ENCODE measurements at places on chromosomes 2 and 18.

DNA sequence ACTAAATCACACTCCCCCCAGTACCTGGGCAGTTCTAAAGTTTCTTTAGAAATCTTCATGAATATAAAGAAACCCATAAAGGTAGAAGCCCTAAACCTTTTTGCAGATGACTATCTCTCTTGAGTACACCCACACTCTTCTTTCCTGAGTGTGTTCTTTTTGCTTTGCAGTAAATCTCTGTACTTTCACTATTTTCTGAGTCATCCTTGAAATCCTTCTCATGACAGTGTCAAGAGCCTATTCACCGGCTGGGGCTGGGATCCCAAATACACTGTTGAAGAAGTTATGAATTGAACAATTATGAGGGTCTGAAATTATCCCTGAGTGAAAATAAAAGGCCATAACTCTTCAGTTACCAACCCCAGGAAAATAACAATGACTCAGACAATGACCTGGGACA, 133.9 kb upstream of the CCDC195 start:
- no peak for DNase-seq
- H3K36me3 ChIP-seq: peaks cover 4% of the 10 kb centered on the region
- H3K27me3 ChIP-seq: no peaks in the 10 kb centered on the region

DNA sequence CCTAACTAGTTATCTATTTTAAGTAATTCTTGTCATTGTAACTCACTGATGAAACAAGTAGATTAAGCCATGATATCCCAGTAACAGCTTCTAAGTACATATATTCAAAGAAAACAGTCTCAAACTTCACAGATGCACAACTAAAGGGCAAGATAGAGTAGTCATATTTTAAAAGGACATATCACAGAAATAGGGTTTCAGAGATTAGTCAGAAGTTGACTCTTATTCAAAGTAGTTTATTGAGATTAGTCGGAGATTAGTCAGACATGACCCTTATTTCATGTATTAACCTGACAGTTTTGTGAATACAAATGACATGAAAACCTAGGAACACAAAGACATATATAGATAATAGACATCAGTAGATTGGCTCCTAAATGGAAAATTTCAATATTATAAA, 15.9 kb upstream of the CHAC2 start:
- H3K36me3 ChIP-seq: peaks cover 7% of the 10 kb centered on the region
- DNase-seq: no peak
- H3K4me3 ChIP-seq: no peak overlapping the region
- no peaks in the 10 kb centered on the region for H3K4me1 ChIP-seq
- no peak overlapping the region for H3K27ac ChIP-seq
- no peaks in the 10 kb centered on the region for H3K27me3 ChIP-seq

DNA sequence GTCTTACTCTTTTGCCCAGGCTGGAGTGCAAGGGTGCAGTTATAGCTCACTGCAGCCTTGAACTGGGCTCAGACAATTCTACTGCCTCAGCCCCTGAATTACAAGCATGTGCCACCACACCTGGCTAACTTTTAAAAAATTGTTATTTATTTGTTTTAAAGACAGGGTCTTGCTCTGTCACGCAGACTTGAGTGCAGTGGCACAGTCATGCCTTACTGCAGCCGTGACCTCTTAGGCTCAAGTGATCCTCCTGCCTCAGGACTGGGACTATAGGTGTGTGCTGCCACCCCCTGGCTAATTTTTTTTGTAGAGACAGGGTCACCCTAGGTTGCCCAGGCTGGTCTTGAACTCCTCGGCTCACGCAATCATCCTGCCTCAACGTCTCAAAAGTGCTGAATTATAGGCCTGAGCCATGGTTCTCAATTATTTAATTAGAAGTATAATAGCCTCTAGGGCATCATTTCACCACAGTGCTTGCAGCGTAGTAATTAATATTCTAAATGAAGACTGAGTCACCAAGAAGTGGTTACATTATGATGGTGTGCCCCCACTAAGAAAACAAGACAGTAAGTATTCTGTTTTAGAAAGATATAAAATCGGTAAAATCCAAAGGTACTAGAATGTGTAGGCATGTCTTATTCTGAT, 69.6 kb downstream of the EML4 start:
- no peaks in the 10 kb centered on the region for H3K36me3 ChIP-seq
- no peaks in the 10 kb centered on the region for H3K27me3 ChIP-seq
- no peak overlapping the region for H3K27ac ChIP-seq
- no peak overlapping the region for H3K4me3 ChIP-seq
- DNase-seq: no peak
- H3K4me1 ChIP-seq: no peaks in the 10 kb centered on the region

- H3K27ac ChIP-seq: peak overlapping the region; percentile 59
- no peaks in the 10 kb centered on the region for H3K4me1 ChIP-seq
- DNase-seq: peak; percentile 76
- no peaks in the 10 kb centered on the region for H3K27me3 ChIP-seq
- no peak overlapping the region for H3K4me3 ChIP-seq
- no peaks in the 10 kb centered on the region for H3K36me3 ChIP-seq
These were observed 2.4 kb upstream of the DTNA start for GRCh38 chr18:34707670-34708069.

- H3K27me3 ChIP-seq: no peaks in the 10 kb centered on the region
- H3K4me1 ChIP-seq: no peaks in the 10 kb centered on the region
- DNase-seq: no peak
- no peaks in the 10 kb centered on the region for H3K36me3 ChIP-seq
- H3K4me3 ChIP-seq: no peak overlapping the region
These were observed 899.5 kb upstream of the KLHL29 start for GRCh38 chr2:22485486-22485885.

GRCh38 chr2:213238753-213239495, 45.3 kb upstream of the SPAG16 start:
- peak overlapping the region; percentile 69 for H3K27ac ChIP-seq
- peak overlapping the region; percentile 23 for H3K4me3 ChIP-seq

GRCh38 chr2:215635788-215636139, 199.9 kb upstream of the FN1 start:
- H3K4me3 ChIP-seq: no peak overlapping the region
- H3K4me1 ChIP-seq: no peaks in the 10 kb centered on the region
- no peak overlapping the region for H3K27ac ChIP-seq

DNA sequence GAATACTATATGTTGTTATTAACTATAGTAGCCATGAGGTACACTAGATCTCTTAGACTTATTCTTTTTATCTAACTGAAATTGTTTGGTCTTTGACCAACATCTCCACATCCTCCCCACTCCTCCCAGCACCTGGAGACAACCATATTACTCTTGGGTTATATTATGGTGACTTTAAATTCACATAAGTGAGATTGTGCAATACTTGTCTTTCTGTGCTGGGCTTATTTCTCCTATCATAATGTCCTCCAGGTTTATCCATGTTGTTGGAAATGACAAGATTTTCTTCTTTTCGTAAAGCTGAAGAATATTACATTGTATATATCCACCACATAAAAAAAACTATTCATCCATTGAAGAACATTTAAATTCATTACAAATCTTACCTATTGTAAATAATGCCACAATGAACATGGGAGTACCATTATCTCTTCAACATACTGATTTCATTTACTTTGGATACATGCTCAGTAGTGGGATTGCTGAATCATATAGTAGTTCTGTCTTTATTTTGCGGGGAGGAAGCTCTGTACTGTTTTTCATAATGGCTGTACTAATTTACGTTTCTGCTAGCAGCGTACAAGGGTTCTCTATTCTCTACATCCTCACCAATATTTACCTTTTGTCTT, 159.2 kb upstream of the SCN7A start:
- H3K27me3 ChIP-seq: no peaks in the 10 kb centered on the region
- H3K27ac ChIP-seq: no peak overlapping the region
- no peaks in the 10 kb centered on the region for H3K36me3 ChIP-seq
- H3K4me3 ChIP-seq: no peak overlapping the region
- no peak for DNase-seq
- peaks cover 3% of the 10 kb centered on the region for H3K4me1 ChIP-seq

GRCh38 chr2:205712508-205712907, 30.2 kb downstream of the NRP2 start:
- no peaks in the 10 kb centered on the region for H3K36me3 ChIP-seq
- H3K4me1 ChIP-seq: no peaks in the 10 kb centered on the region
- H3K27me3 ChIP-seq: no peaks in the 10 kb centered on the region
- no peak for DNase-seq

DNA sequence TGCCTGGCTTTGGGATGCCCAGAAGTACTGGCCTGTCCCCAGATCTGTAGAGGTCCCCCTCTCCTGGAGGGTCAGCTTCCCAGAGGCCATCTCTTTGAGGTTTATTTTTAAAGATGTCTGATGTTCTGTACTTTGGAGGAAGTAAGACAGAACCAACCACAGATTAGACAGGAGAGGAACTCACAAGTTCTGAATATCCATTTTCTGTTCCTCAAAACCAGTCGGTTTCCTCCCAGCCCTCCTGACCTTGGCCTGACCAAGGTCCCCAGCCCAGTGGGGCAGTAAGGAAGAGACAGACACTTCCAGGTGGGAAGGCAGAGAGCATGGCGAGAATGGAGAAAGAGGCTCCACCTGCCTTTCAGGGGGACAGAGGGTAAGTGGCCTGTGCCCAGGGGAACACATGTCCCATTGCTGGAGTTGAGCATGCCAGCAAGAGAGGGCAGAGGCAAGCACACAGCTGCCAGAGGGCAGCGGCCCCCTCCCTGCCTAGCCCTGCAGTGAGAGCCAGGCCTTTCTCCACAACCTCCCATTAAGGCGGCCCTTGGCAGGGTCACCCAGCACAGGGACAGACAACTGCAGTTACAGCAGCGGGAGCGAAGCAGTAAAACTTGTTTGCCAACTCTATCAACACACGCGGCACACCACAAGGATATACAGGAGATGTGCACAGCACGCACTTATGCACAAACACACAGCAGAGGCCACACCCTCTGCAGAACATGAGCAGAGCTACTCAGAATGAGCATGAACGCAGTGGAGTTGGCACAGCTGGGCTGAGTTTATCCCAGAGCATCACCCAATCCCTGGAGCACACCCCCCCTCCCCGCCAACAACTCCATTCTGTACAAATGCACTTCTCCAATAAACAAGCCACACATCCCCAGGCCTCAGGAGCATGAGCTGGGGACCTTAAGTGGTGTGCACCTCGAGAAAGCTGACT, 18.5 kb upstream of the SEMA4C start:
- H3K27me3 ChIP-seq: no peaks in the 10 kb centered on the region
- no peaks in the 10 kb centered on the region for H3K36me3 ChIP-seq
- H3K4me3 ChIP-seq: peak overlapping the region; percentile 13
- H3K4me1 ChIP-seq: peaks cover 4% of the 10 kb centered on the region
- peak; percentile 58 for DNase-seq

Data from tibial artery (tissue), 4 donors.